ENCODE measurements at places on chromosomes 6 and 20.

- no peak for DNase-seq
Measured at GRCh38 chr6:16305246-16305725, 66.9 kb downstream of the GMPR start.

GRCh38 chr6:127475135-127475822 is 16.1 kb upstream of the KIAA0408 start:
- no peak for DNase-seq

- no peak for DNase-seq
Measured at GRCh38 chr6:111880181-111880888, 7.1 kb upstream of the FYN start.

DNA sequence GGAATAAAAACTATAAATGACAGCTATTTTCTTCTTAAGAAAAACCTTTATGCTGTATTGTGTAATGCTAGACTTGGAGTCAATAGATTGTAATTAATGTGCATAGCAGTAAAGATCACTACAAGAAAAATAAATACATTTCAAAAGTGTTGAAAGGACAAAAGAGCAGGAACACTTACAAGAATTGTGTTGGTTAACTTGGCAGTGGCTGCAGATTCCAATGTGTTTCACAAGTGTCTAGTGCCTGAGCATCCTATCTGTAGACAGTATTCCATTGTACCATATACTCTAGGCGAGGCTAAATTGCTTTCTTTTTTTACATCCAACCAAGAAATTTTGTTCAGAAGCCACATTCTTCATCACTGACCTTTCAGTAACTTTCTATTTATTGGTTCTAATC is 924.1 kb downstream of the EPHA7 start:
- DNase-seq, result no peak

- DNase-seq, result no peak
Measured at GRCh38 chr6:97423190-97423589, 140.2 kb upstream of the MMS22L start.

DNA sequence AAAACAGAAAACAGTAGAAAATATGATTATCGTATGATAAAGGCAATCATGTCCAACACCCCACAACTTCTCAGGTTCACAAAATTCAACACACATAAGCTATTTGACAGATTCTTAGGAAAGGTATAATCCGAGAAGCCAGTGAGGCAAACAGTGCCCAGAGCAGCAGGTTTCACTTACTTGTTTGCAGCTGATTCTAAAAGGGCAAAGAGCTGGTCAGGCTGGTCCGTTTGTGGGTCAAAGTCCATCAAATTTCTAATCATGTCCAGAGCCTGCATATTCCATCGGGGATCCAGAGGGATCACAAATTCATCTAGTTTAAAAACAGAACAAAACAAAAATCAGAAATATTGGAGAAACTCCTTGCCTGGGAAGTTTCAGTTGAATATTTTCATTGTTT is 69.8 kb upstream of the LYRM2 start:
- DNase-seq, result no peak

DNA sequence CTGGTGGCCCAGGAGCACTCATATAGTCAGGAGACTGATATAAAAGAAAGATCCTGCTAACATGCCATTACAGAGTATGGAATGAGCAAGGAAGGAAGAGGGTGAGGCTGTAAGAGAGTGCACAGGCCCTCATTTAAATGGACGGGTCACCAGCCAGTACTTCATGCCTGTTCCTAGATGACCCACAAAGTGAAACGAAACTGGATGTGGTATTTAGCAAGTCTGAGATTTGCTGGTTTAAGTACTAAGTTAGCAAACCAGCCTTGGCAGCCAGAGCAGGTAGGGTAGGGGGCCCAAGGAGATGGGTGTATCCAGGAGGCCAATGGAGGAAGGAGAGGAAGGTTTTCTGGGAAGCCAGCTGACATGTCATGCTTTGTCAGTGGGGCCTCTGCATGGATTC is 15.9 kb downstream of the NT5E start:
- DNase-seq, result no peak

- no peak for DNase-seq
Measured at GRCh38 chr20:13349235-13349604, 128.1 kb downstream of the ISM1 start.
